ENCODE measurements at places on chromosomes 4 and X.

GRCh38 chrX:97155816-97156215 lies 272.1 kb downstream of the RPA4 start:
- DNase-seq: no peak

GRCh38 chrX:65720381-65720964 lies 53.0 kb downstream of the MSN start:
- no peak for DNase-seq

DNA sequence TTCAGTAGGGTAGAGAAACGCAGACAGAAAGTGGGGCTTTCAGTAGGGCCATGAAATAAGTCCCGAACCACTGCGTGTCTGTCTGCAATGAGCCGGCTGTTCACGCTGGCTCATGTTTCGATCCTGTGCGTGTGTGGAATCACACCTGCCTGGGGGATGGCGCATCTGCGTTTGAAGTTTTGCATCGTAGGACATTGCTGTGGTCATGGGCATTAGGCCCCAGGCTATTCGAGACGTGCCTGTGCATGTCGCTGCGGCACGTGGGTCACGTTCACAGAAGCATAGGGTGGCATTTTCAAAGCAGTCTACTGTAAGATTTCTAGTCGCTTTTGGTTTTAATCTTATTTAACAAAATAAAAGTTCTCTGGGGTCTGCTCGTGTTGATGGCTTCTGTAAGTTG lies 25.5 kb upstream of the HGFAC start:
- no peak for DNase-seq

DNA sequence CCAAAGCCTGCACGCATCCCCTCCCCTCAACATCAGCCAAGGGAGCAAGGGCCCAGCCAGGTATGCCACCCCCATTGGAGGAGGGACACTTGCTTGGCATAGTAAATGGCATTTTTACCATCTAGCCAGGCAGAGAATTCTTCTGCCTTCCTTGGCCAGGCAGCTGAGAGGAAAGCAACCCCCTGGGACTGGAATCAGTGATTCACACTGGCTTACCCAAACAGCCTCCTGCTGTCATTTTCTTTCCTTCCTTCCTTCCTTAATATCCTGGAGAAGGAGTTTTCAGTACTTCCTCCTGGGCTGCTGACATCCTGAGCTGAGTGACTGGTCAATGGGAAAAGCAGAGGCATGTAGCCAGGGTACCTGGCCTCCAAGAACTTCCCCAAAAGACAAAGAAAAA lies 28.6 kb upstream of the KIAA1210 start:
- DNase-seq: peak; percentile 36

- no peak for DNase-seq
These were observed 87.0 kb downstream of the GABRB1 start for GRCh38 chr4:47118192-47118929.

- peak; percentile 21 for DNase-seq
These were observed 250.4 kb downstream of the PTTG2 start for GRCh38 chr4:38210396-38211114.

GRCh38 chr4:99711657-99712056 lies 54.0 kb upstream of the C4orf54 start:
- DNase-seq: no peak

DNA sequence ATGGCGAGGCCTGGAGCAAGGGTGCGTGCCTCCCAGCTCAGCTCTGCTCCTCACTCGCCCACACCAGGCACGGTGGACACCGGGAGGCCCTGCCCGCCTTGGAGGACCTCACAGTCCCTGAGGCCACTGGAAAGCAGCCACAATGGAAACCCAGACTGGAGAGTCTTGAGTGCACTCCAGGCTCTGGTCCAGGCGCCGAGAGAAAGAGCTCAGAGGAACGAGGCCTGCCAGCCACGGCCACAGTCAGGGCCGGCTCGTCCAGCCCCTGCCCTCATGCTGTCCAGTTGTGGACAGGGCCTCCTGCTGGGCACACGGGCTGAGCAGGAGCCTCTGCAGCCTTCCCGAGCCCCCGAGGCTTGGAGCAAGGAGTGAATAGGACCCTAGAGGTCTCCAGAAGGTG lies 53.3 kb upstream of the GRPEL1 start:
- no peak for DNase-seq

DNA sequence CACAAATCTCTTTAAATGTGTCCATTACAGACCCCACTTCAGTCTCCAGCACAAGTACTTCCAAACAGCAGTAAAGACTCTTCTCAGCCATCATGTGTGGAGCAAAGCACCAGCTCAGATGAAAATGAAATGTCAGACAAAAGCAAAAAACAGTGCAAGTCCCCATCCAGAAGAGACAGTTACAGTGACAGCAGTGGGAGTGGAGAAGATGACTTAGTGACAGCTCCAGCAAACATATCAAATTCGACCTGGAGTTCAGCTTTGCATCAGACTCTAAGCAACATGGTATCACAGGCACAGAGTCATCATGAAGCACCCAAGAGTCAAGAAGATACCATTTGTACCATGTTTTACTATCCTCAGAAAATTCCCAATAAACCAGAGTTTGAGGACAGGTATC lies 78.0 kb downstream of the SLC10A6 start:
- DNase-seq: no peak

DNA sequence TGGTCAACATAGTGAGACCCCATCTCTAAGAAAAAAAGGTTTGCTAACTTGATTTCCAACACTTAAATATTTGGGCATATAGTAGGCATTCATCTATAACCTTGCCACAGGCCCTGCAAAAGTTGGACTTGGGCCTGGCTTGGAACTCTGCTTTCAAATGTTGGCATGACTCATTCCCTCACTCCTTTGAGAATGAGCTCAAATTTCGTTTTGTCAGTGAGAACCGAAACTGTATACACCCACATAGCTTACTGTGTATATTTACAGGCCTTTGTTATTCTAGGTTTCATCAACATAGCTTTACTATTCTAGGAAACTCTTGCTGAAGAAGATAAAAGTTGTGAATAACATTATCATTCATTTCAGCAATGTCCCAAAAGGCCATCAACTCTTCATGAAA lies 88.7 kb upstream of the ELOVL6 start:
- DNase-seq: peak; percentile 94

DNA sequence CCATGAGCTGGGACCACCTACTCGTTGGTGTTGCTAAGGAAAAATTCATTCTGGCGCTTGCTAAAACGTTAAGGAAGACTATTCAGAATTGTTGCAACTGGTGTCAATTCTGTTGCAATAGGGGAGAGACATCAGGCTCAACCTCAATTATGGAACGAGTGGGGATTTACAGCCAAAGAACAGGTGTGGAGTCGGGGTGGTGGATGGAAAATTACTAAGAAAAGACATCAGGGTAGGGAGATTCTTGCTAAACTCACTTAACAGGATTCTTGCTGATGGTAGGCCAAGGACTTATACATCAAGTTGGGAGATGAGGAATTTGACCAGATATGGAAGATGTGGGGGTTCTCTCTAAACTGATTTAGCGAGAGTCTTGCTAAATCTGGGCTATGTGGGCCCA lies 139.7 kb downstream of the TENM3 start:
- DNase-seq: no peak

DNA sequence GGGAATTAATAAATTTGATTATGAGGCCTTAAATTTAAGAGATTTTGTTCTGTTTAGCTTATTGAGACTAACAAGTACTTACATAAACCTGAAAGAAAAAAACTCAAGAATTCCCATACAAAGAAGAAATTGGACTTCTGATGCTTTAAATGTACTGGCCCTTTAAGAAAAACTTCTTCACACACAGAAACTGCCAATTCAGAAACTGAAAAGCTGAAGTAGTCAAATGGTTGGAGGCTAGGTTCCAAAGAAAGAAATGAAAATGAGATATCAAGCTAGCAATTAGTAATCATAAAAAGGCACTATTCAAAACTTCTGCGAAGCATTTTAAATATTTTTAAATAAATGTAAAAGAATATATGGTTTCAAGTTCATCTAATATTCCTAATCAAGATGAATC lies 151.3 kb downstream of the THOC2 start:
- DNase-seq: no peak

DNA sequence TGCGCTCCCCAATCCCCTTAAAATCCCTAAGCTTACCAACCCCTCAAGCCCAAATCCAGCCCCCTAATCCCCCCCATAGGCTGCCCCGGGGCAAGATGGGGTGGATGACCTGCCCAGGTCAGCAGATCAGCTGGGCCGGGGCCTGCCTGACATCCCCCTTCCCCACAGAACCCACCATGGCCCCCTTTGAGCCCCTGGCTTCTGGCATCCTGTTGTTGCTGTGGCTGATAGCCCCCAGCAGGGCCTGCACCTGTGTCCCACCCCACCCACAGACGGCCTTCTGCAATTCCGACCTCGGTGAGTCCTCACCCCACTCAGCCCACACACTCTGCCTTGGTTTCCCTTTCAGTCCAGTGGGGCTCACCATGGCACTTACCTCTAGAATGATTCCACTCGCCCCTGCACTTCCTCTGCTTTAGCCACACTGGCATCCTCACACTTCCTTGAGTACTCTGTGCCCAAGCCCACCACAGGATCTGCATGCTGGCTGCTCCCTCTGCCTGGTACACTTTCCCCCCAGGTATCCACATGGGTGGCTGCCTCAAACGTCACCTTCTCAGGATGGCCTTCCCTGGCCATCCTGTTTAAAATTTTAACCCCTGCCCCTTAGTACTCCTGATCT lies 1.1 kb downstream of the TIMP1 start:
- DNase-seq: no peak

- no peak for DNase-seq
These were observed 101.2 kb downstream of the FRMPD4 start for GRCh38 chrX:12239356-12240082.

- no peak for DNase-seq
These were observed 15.7 kb upstream of the N4BP2 start for GRCh38 chr4:40040908-40041307.

DNA sequence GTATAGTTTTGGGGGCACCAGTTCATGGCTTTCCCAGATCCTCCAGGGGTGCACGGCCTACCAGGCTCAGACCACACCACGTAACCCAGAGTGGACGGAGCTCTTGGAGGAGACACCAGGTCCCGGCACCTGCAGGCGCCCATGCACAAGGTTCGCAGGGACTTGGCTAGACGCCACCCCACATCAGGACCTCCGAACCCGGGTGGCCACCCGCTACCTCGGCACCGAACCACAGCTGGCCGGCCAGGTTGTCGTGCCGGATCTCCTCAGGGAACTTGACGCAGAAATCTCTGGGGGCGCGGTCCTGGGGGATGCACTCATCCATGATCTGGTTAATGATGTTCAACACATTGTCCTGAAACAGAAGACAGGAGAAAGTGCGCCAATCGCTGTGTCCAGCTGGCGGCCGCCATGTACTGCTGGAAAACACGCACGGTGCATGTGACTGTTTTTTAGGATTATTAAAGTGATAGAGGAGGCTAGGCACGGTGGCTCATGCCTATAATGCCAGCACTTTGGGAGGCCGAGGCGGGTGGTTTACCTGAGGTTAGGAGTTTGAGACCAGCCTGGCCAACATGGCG lies 77.1 kb downstream of the ZFYVE28 start:
- DNase-seq: no peak

DNA sequence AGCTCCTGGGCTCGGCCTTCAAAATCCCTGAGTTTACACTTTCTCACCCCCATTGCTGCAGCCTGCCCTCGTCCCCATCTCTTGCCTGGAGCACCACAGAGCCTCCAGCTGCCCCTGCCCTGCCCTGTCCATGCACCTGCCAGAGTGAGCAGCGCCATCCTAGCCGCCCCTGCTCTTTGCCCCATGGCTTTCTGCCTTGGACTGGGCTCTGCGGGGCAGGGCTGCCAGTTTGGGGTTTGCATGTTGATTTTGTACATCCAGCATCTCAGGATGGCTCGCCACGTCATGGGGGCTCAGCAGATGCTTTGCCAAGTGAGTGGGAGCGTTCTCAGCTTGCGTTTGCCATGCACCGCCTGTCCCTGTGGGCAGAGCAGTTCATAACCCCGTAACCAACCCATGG lies 67.1 kb upstream of the HGFAC start:
- DNase-seq: no peak

DNA sequence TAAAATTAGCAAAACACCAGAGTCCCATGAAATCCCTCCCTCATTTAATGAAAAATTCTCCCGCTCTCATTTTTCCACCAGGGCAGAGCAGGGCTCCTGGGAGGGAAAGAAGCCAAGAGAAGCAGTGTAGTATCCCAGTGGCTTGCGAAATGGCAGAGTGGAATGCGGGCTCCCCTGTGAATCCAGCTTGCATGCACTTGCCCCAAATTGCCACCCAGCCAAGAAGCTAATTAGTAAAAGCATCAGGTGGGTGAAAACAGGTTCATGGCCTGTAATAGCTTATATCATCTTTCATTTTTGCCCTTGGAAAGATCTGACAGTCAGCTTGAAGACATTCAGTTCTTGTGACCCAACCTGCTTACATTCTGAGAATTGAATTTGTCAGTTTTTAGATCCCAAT lies 10.1 kb downstream of the AMOT start:
- no peak for DNase-seq

Data from GM23248 (cell line).